Astrocyte of the hippocampus (primary cell): ENCODE measurements at places on chromosomes 2 and 18.

DNA sequence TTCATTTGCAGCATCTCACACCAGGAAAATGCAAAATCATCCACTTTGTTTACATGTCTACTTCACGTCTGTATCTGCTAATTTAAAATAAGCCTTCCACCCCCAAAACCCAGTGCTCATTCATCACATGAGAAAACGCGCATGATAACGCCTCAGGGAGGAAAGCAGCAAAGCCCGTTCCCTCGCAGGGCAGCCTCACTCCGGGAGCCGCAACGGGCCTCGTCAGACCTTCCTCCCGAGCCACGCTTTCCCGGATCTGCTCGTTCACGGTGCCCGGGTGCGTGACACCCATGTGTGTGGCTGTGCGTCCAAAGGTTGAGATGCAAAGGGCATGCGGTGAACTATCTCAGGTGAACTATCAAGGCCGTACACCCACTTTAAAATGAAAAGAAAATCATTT is 59.8 kb downstream of the NDUFA10 start:
- DNase-seq, result no peak

GRCh38 chr18:58911766-58912165 is 47.1 kb downstream of the ZNF532 start:
- no peak for DNase-seq

DNA sequence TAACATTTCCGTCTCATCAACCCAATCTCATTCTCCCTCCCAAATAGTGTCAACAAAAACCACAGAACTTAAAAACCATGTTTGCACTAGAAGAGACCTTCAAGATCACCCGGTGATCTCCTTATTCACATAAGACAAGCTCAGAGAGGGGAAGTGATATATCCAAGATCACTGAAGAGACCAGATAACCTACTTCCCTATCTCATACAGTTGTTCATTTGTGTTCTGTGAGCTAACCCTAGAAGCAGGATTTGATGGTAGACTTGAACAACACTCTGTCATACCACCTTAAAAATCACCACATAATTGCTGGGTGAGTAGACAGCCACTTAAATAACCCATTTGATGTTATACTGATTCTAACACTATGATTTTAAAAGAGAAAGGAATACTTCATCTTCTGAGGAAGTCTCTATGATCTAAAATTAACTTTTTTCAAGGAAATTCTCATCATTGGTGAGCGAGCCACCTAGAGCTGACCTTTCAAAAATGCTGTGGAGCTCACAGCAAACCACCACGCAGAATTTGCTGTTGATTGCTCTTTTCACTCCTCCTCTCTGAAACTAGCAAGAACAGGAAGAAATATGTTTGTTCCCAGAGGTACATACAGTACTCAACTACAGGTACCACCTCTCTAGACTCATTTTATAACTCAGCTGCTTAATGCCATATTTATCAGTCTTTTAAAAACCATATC is 15.1 kb downstream of the AAK1 start:
- no peak for DNase-seq

DNA sequence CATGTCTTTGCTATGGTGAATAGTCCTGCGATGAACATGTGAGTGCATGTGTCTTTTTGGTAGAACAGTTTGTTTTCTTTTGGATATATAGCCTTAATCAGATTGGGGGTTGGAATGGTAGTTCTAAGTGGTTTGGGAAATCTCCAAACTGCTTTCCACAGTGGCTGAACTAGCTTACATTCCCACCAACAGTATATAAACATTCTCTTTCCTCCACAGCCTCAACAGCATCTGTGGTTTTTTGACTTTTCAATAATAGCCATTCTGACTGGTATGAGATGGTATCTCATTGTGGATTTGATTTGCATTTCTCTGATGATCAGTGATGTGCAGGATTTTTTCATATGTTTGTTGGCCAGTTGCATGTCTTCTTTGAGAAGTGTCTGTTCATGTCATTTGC is 112.2 kb upstream of the SESTD1 start:
- peak; percentile 61 for DNase-seq

- no peak for DNase-seq
Measured at GRCh38 chr2:72607189-72607588, 218.6 kb downstream of the EXOC6B start.

- DNase-seq, result no peak
Measured at GRCh38 chr2:74021407-74021755, 36.7 kb downstream of the TET3 start.

DNA sequence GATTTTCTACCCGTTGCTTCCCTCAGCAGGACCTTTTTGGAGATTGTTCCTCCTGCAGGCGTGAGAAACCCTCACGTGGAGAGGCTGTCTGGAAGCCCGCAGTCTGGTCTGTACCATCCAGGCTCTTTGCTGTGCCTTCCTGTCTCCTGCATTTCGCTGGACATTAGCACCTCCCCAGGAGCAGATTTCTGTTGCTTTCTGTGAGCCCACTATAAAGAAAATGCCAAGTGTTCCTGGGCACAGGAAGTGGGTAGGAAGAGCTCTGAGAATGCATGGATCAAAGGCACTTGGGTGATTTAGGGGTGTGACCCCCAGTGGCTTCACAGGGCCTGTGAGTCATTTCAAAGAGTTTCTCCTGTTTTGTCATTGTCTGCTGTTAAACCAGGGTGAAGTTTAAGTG is 27.3 kb downstream of the SPTBN1 start:
- peak; percentile 52 for DNase-seq

- no peak for DNase-seq
Measured at GRCh38 chr2:48120759-48121242, 214.5 kb upstream of the FBXO11 start.

- DNase-seq, result no peak
Measured at GRCh38 chr18:26450989-26451682, 97.2 kb downstream of the KCTD1 start.

DNA sequence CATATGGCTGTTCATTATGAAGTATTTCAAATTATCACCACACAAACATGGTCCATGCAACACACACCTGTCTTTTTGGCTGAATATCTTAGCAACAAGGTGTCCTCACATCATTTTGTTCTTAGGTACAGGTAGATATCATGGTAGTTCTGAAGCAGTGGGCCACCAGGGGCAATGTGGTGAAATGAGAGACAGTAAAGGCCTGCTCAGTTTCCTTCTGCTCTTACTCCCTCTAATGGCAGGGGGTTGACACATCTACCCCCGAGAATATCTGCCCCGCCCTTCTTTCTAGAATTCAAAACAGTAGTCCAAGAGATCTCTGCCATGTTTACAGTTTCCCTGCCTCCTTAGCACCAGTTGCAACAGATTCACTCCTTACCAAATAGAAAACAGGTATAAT is 147.0 kb upstream of the KLHL14 start:
- DNase-seq, result peak; percentile 35

DNA sequence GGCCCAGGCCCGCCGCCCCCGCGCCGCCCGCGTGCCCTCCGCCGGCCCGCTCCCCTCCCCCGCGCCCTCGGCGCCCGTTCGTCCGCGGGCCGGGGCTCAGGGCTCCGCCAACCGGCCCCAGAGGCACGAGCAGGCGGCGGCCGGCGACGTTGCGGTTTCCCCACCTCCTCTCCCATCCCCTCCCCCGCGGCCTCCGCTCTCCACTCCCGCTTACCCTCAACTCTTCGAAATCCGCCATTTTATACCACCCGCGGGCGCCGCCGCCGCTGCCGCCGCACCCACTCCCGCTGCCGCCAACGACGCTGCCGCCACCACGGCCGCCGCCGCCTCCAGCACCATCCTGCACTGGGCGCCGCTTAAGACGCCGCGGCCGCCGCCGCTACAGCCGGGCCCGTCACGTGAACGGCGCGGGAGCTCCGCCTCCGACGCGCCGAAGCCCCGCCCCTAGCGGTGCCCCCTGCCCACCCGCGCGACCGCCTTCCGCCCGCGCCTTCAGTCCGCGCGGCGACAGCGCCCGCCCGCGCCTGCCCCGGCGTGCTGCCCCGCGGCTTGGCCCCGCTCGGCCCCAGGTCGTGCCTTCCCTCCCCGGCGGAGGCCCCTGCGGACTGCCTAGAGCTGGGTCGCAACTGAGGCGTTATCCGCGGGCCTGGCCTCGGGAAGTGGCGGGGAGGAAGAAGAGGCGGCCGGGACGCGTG is at the start of the genes KATNAL2 and PIAS2:
Gene KATNAL2 (plus strand): TSS at position 495 of the 695 bp plus-strand sequence. CDS start 29,271 bp downstream, outside the sequence.
Gene PIAS2 (minus strand): TSS at position 400 of the 695 bp plus-strand sequence. CDS start 162 bp downstream, at position 238.
- DNase-seq, result peak; percentile 91

DNA sequence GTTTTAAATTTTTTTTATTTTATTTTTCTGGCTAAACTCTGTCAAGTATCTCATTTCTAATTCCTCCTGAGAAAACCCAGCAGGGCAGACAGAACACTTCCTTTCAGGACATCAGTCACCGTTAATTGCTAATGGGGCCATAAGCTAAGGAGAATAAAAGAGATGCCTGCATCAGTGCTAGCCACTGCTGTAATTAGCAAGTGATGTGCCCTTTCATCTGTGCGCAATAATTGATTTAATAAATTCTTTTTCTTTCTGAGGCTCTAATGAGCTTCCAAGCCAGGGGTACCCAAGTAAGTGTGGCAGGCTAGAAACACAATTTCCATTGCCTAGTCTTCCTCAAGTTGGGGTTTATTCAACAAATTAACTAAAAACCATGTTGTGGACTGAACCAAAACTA is 65.5 kb downstream of the SLC9A4 start:
- DNase-seq, result no peak

GRCh38 chr18:34990597-34990996 is 50.6 kb upstream of the MAPRE2 start:
- peak; percentile 53 for DNase-seq

GRCh38 chr18:79493801-79494211 is 98.1 kb downstream of the NFATC1 start:
- DNase-seq, result no peak

DNA sequence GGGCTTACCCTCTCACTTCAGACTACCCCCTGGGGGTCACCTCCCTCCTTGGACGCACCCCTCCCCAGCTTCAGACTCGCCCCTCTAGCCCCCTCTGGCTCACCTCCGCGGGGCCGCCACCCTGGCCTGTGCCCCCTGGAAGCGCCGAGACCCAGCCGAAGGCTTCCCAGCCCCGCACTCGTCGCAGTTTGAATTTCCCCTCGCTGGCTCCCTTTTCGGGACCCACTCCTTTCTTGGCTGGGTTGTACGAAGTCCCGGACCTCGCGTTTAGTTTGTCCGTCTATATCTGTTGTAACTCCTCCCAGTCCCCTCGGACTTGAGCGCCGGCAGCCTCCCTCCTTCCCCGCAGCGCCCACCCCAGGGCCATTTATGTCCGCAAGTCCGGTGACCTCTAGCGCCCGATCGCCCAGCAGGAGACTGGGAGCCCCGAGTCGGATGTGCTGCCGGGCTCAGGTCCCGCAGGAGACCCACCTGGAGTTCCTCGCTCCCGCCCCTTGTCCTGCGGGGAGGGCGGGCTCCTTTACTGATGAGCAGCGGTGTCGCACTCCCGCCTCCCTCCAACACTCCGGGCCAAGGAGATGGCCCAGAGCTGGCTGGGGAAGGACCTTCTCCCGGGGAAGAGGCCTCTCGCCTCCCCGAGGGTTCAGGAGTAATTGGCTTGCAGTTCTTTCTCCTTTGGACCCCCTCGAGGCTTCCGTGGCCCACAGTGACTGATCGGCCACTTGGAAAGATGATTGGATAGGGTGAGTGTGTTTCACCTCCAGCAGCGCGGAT is 692 bp upstream of the RAX start:
- no peak for DNase-seq

DNA sequence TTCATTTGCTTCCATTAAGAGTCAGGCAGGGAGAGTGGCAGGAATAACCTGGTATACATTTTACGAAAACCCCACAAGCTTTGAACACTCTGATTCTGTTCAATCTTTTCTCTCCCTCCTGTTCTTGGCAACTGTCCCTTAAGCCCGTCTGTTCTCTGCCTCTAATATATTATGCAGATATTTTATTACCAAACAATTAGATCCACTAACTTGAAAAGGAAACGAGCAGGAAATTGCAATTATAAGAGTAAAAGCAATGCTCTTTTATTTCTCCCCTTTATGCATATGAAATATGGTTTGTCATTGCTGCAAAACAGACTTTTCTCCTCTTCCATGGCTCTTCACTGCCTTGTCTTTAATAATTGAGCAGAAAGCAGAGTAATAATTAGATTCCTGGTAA is 149.1 kb upstream of the CELF4 start:
- DNase-seq, result no peak

DNA sequence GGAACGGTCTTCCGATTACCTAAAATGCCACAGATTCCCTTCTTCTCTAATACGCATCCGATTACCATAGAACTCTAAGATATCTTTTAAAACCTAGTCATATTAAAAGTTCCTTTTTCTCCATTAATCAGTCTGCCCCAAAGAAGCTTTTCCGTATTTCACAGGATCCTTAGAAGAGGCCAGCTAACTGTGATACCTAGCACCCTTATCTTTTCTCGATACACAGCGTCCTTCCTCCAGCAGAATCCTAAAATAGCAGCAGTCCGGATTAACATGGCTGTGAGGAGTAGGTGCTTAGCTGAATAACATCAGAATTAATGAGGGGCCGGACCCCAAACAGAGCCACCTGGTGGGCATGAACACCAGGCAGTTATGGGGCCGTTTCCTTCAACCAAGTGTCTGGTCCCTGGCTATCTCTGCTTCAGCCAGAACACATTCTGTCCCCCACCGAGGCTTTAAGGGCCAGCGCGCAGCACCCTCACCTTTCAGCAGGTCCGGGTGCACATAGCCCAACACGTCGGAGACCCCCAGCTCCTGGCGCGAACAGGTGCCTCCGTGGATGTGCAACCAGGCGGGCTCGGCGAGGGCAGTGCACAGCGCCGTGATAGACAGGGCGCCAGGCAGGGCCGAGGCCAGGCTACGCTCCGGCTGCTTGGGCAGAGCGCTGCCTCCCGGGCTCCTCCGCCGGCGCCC is 995 bp downstream of the TMEM127 start:
- DNase-seq, result peak; percentile 78

DNA sequence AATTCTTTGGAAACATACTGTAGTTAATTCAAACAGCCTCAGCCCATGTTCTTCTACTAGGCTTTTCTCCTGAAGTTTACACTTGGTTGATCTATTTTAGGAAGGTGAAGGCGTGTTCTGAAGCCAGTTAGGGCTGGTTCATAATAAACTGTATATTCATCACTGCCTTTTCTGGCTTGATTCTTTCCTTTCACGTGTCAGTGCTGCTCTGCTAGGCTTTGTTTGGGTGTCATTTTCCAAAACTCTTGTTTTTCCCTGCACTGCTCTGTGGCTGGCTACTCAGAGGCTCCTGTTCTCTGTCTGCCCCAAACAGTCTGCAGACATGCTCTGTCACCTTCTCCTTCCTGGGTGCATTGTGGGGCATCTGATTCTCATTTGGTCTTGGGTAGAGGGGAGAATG is 136.1 kb downstream of the PARD3B start:
- peak; percentile 36 for DNase-seq

GRCh38 chr2:48319863-48320262 is 210.1 kb upstream of the STON1 start:
- DNase-seq, result no peak

DNA sequence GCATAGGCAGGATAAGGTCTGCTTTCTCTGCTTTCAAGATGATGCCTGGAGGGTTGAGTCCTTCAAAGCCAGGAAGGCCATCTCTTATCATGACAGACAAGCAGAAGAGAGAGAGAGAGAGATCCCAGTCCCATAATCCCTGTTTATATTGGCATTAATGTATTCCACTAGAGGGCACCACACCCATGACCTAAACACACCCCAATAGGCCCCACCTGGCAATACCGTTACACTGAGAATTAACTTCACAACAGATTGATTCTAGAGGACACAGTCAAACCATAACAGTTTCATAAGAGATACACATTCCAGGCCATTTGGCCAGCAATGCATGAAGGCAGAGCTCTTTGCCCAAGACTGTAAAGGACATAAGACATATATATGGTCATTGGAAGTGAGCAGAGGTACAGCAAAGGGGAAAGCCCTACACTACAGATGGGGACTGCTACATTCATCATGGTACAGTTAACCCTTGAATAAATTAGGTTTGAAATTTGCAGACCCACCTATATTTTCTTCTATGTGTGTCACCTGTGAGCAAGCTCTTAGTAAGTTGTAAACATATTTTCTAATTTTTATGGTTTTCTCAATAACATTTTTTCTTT is 1516.1 kb downstream of the RPIA start:
- DNase-seq, result no peak
